ENCODE measurements at places on chromosomes 2 and 18.

- DNase-seq = no peak
Observed at GRCh38 chr2:41926614-41927580, 120.9 kb upstream of the PKDCC start.

GRCh38 chr2:166256896-166257295 lies 118.8 kb downstream of the SCN9A start:
- DNase-seq = no peak

DNA sequence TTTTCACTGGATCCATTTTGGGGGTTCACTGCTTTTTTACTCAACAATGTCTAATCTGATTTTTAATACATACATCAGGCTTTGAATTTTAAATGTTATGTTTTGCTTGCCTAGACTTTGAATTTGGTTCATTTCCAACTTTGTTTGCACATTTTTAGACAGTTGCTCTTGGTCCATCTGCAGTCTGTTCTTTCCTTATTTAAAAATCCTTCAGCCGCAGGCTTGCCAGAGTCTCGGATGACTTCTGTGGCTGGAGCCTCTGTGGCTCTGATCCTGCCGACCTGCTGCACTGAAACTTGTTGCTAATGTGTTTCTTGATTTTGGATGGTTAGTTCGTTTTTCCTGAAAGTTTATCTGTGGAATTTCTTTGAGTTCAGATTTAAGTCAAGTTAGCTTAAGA lies 172.0 kb upstream of the ALKAL2 start:
- no peak for DNase-seq

- no peak for DNase-seq
Observed at GRCh38 chr2:127420039-127420864, 2.0 kb downstream of the PROC start.

DNA sequence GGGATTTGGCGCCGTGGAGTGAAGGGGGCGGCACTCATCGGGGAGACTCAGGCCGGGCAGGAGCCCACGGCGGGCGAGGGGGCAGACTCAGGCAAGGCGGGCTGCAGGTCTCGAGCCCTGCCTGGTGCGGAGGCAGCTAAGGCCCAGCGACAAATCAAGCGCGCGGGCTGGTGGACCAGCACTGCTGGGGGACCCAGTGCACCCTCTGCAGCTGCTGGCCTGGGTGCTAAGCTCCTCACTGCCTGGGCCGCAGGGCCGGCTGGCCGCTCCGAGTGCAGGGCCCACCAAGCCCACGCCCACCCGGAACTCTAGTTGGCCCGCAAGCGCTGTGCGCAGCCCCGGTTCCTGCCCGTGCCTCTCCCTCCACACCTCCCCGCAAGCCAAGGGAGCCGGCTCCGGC lies 26.2 kb upstream of the SPP2 start:
- DNase-seq = no peak

- DNase-seq = no peak
Observed at GRCh38 chr2:29053670-29054400, 20.5 kb downstream of the PCARE start.

DNA sequence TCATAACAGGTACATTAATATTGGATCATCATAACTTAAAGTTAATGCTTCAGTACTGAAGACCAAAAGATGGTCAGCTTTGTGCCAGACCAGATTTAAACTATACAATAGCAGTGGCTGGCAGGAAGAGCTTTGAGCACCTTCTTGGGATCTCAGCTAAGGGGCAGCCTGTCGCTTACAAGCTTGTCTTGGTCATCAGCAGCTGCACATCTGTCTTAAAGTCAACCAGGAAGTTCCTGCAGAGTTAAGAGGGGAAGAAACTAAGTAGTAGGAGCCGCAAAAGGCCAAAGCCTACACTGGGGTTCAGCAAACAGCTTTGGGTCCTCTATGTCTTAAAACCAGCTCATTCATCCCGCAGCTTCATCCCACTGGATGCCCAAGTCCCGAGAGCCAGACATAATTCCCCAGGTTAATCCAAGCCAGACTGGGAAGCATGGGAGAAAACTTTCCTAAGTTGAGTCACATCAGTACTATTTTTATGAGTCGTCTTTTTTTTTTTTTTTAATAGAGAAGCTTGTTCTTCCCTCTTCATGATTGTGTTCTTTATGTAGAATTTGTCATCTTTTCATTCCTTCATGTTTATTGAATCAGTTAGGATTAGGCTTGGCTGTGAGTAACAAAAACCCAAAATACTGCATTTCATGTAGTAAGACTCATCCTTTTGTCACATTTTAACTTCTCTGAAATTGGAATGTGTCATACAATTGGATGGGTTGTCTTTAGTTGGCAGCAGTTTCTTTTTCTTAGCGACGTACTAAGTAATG lies 59.3 kb downstream of the SERTAD2 start:
- no peak for DNase-seq
